Upper lobe of left lung (tissue), 6 donors: ENCODE measurements at places on chromosomes 13 and 19.
A peak's percentile ranks its signal among the peaks of the same experiment; 100 is the strongest.

DNA sequence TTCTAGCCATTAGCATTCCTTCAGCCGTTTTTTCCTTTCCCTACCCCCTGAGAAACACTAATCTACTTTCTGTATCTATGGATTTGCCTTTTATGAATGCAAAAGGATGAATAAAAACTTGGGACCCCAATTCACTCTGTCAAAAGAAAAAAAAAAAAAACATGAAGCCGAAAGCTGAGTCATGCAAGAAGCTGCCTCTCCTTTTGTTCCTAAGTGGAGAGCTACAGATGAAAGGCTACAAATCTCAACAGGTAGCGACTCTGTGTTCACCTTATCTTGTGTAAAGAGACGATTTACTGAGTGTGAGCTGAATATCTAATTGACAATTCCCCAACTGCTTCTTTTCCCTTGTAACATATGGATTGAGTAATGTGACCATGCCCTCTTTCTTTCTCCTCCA, 1072.8 kb downstream of the UQCRFS1 start:
- no peaks in the 10 kb centered on the region for H3K4me1 ChIP-seq
- no peak overlapping the region for H3K27ac ChIP-seq

GRCh38 chr13:43933378-43933777, 53.7 kb downstream of the LACC1 start:
- no peaks in the 10 kb centered on the region for H3K4me1 ChIP-seq
- no peak overlapping the region for H3K4me3 ChIP-seq
- H3K36me3 ChIP-seq: no peaks in the 10 kb centered on the region
- no peaks in the 10 kb centered on the region for H3K27me3 ChIP-seq

- no peaks in the 10 kb centered on the region for H3K4me1 ChIP-seq
- peaks cover 32% of the 10 kb centered on the region for H3K27me3 ChIP-seq
- peak; percentile 73 for DNase-seq
- no peaks in the 10 kb centered on the region for H3K36me3 ChIP-seq
Observed at GRCh38 chr19:50567882-50568727, at the start of gene LRRC4B. Gene LRRC4B, minus strand, starts transcription at chr19:50568435. Its CDS starts 19,597 bp downstream, at chr19:50548838.

- no peak for DNase-seq
- H3K36me3 ChIP-seq: no peaks in the 10 kb centered on the region
- H3K27me3 ChIP-seq: no peaks in the 10 kb centered on the region
- peaks cover 16% of the 10 kb centered on the region for H3K4me1 ChIP-seq
- H3K27ac ChIP-seq: no peak overlapping the region
- no peak overlapping the region for H3K4me3 ChIP-seq
Observed at GRCh38 chr13:40552895-40553294, 113.5 kb downstream of the FOXO1 start.

- no peaks in the 10 kb centered on the region for H3K27me3 ChIP-seq
- H3K4me3 ChIP-seq: no peak overlapping the region
- no peak for DNase-seq
- H3K4me1 ChIP-seq: peaks cover 5% of the 10 kb centered on the region
Observed at GRCh38 chr13:46340631-46341111, 46.4 kb downstream of the RUBCNL start.

- no peak for DNase-seq
- no peaks in the 10 kb centered on the region for H3K27me3 ChIP-seq
Observed at GRCh38 chr19:16002406-16003384, 53.9 kb downstream of the OR10H4 start.

DNA sequence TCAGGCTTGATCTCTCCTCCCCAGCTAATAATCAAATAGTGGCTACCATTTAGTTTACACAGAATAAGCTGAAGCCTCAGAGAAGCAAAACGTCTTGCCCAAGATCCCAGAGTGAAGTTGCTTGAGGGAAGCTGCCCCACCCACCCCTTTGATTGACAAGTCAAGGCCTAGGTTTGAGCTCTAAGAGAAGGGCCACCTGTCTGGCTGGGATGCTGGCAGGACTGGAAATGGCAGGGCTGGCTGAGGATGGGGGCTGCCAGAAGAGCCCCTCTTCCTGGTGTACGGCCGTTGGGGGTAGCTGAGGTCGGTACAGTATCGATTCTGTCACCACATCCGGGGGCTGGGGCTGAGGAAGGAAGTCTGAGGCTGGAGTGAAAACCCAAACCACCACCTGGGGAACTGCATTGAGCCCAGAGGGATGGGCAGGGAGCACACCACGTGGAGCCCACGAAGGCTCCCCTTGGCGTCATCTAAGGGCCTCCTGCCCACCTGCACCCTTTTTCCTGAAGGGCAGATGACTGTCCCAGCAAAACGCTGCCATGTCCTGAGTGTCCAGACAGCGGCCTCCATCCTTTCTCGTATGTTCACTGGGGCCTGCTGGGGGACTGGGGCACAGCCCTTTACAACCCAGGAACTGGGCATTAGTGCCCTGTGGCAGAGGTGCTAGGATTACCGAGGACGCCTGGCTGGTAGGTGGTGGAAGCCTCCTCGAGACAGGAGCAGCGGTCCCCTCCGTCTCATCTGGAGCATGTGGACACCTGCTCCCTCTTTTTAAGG, 1.4 kb upstream of the PRKD2 start:
- H3K27ac ChIP-seq: peak overlapping the region; percentile 81
- DNase-seq: peak; percentile 71
- peak overlapping the region; percentile 64 for H3K4me3 ChIP-seq
- peaks cover 10% of the 10 kb centered on the region for H3K36me3 ChIP-seq

DNA sequence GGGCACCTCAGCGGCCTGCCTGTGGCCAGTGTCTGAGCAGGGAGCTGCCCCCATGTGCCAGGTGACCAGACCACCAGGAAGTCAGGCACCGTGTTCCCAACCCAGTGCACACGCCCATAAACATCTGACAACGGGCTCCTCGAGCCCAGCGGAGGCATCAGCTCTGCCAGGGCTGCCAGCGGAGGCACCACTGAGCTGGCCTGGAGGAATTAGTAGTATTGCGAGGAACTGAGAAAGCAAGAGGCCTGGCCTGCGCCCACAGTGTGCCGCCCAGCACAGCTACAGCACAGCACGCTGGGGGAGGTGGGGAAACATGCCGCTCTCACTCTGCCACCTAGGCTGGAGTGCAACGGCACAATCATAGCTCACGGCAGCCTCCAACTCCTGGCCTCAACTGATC, 44.6 kb downstream of the ANKRD27 start:
- no peaks in the 10 kb centered on the region for H3K27me3 ChIP-seq
- no peaks in the 10 kb centered on the region for H3K4me1 ChIP-seq
- no peak for DNase-seq
- peaks cover 81% of the 10 kb centered on the region for H3K36me3 ChIP-seq
- no peak overlapping the region for H3K27ac ChIP-seq

DNA sequence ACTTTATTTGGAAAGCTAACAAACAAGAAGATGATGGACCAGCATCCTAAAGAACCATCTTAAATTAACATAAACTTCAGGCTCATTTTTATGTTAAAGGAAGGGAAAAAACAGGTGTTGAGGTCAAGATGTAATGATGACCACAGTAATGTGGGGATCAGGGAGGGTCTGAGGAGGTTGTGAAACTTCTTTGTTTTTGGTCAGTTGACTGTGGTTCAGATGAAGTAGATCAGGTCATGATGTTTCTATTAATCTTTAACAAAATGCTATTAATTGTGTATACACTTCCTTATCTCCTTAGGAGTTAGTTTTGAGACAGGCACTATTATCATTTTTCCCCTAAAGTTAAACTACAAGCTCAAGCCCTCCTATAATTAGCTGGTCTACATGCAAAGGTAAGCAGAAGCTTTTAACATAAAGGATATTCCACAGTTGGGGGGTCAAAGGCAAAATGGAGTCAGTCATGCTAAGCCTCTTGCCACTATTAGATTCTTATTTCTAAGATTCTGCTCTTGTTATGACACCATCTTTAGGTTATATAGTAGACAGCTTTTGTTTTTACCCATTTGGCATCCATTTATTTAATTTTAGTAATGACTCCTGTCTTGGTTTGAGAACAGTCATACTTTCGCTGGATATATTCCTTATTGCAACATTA, 800.1 kb upstream of the PCDH9 start:
- no peaks in the 10 kb centered on the region for H3K4me1 ChIP-seq
- no peak overlapping the region for H3K27ac ChIP-seq
- H3K4me3 ChIP-seq: no peak overlapping the region

- H3K4me3 ChIP-seq: no peak overlapping the region
- no peak for DNase-seq
- H3K27me3 ChIP-seq: no peaks in the 10 kb centered on the region
- no peak overlapping the region for H3K27ac ChIP-seq
- no peaks in the 10 kb centered on the region for H3K4me1 ChIP-seq
- H3K36me3 ChIP-seq: no peaks in the 10 kb centered on the region
Observed at GRCh38 chr13:54029720-54030119, 1001.1 kb downstream of the OLFM4 start.

GRCh38 chr19:52296400-52296772, 583 bp upstream of the ZNF480 start:
- H3K27ac ChIP-seq: peak overlapping the region; percentile 94
- H3K36me3 ChIP-seq: peaks cover 17% of the 10 kb centered on the region
- DNase-seq: no peak
- peaks cover 12% of the 10 kb centered on the region for H3K4me1 ChIP-seq

GRCh38 chr13:78198821-78199220, 280.2 kb upstream of the EDNRB start:
- no peaks in the 10 kb centered on the region for H3K27me3 ChIP-seq
- no peak for DNase-seq

GRCh38 chr13:98155475-98156109, 12.7 kb downstream of the FARP1 start:
- H3K4me1 ChIP-seq: no peaks in the 10 kb centered on the region
- no peaks in the 10 kb centered on the region for H3K27me3 ChIP-seq
- H3K27ac ChIP-seq: no peak overlapping the region
- DNase-seq: peak; percentile 34

DNA sequence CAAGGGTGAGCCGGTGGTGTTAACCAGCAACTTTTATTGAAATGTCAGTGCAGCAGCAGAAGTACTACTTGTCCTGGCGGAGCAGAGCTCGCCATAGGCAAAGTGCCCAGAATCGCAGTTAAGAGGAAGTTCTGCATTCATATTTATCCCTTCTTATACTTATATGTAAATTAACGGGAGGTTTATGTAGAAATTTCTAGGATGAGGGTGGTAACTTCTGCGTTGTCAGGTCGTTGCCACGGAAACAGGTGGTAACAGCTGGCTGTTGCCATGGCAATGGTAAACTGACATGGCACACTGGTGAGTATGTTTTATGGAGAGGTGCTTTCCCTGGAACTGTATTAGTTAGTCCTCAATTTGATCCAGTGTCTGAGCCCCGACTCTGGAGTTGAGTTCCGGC, 2494.9 kb upstream of the PCDH20 start:
- H3K4me3 ChIP-seq: no peak overlapping the region
- H3K4me1 ChIP-seq: no peaks in the 10 kb centered on the region
- no peaks in the 10 kb centered on the region for H3K36me3 ChIP-seq
- DNase-seq: no peak
- no peak overlapping the region for H3K27ac ChIP-seq

- DNase-seq: no peak
- no peaks in the 10 kb centered on the region for H3K27me3 ChIP-seq
- H3K4me3 ChIP-seq: no peak overlapping the region
- H3K4me1 ChIP-seq: peaks cover 18% of the 10 kb centered on the region
Observed at GRCh38 chr13:50798923-50799322, 44.6 kb downstream of the DLEU7 start.

- peak; percentile 92 for DNase-seq
- H3K27ac ChIP-seq: no peak overlapping the region
- H3K36me3 ChIP-seq: peaks cover 21% of the 10 kb centered on the region
- no peaks in the 10 kb centered on the region for H3K27me3 ChIP-seq
Observed at GRCh38 chr19:45632468-45633196, 6.6 kb downstream of the EML2 start.

DNA sequence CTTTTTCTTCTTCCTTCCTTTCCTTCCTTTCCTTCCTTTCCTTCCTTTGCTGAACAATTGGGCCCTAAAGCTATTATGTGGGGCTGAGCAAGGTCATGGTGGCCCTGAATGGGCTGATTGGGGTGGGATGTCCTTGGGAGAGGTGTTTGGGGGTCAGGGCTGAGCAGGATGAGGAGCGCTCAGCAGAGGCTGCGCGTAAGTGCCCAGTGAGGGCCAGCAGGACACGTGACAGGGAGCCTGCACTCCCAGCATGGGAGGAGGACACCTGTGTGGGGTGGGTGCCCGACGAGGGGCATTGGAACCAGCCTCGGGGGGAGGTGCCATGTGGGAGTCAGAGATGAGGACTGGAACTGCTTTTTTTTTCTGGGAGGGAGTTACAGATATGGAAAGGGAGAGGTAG, 5.4 kb upstream of the LGALS7 start:
- H3K27ac ChIP-seq: no peak overlapping the region
- H3K4me3 ChIP-seq: no peak overlapping the region
- H3K4me1 ChIP-seq: no peaks in the 10 kb centered on the region
- no peaks in the 10 kb centered on the region for H3K36me3 ChIP-seq
- DNase-seq: no peak

DNA sequence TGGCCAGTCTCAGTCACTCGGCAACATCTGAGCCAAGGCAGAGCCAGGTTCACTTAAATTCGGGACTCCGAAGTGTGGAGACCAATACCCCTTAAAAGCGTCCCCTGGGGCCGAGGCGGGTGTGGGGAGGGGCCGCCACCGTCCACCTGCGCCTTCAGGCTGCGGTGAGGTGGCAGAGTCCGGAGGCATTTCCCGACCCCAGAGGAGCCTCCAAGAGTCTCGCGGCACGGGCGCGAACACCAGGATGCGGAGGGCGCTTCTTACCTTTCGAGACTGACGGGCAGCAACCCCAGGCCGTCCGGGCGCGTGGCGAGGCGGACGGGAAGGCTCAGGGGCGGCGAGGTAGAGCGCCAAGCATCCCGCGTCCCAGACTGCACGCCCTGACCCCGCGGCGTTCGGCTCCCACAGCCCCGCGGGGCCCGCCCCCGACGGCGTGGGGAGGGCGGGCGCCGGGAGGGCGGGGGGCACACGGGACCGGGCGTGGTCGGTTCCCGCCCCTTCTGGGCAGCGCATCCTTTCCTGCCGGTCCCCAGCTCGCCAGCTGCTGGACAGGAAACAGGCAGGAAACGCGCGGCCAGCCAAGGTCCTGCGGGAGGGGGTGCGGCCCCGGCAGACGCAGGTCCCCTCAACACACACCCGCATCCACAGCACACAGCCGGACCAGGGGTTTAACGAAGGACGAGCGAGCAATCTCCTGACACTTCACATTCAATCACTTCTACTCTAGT, at the start of gene THSD1:
Gene THSD1 (minus strand): TSS at position 406 of the 728 bp plus-strand sequence. CDS start 3,572 bp downstream, outside the sequence.
- peak within 1 kb of the TSS; percentile 68 for H3K27ac ChIP-seq
- no peaks in the 10 kb centered on the region for H3K27me3 ChIP-seq
- peak; percentile 90 for DNase-seq
- no peaks in the 10 kb centered on the region for H3K36me3 ChIP-seq

GRCh38 chr13:24557081-24557480, 44.5 kb upstream of the PARP4 start:
- no peaks in the 10 kb centered on the region for H3K4me1 ChIP-seq
- DNase-seq: no peak
- no peaks in the 10 kb centered on the region for H3K27me3 ChIP-seq
- H3K27ac ChIP-seq: no peak overlapping the region
- H3K4me3 ChIP-seq: no peak overlapping the region

- H3K36me3 ChIP-seq: no peaks in the 10 kb centered on the region
- H3K4me1 ChIP-seq: peaks cover 14% of the 10 kb centered on the region
- H3K27me3 ChIP-seq: no peaks in the 10 kb centered on the region
- peak overlapping the region; percentile 5 for H3K4me3 ChIP-seq
- peak; percentile 76 for DNase-seq
Observed at GRCh38 chr13:98751861-98752466, 508 bp downstream of the SLC15A1 start.

- H3K4me1 ChIP-seq: no peaks in the 10 kb centered on the region
- H3K4me3 ChIP-seq: no peak overlapping the region
- no peak overlapping the region for H3K27ac ChIP-seq
- no peaks in the 10 kb centered on the region for H3K36me3 ChIP-seq
Observed at GRCh38 chr19:31154021-31154420, 195.2 kb downstream of the TSHZ3 start.

- H3K36me3 ChIP-seq: peaks cover 14% of the 10 kb centered on the region
- H3K27ac ChIP-seq: peak overlapping the region; percentile 95
- peak; percentile 50 for DNase-seq
- no peaks in the 10 kb centered on the region for H3K27me3 ChIP-seq
Observed at GRCh38 chr19:41264581-41265394, 616 bp downstream of the HNRNPUL1 start.

GRCh38 chr13:110216006-110216397, 91.0 kb downstream of the COL4A1 start:
- H3K27me3 ChIP-seq: no peaks in the 10 kb centered on the region
- no peak for DNase-seq
- H3K36me3 ChIP-seq: no peaks in the 10 kb centered on the region
- no peak overlapping the region for H3K4me3 ChIP-seq
